NCI-H2029 (cell line): ENCODE measurements at places on chromosomes 5 and 9.
A peak's percentile ranks its signal among the peaks of the same experiment; 100 is the strongest.

GRCh38 chr9:20570756-20571155 is 51.5 kb downstream of the MLLT3 start:
- DNase-seq, result no peak

GRCh38 chr9:87054999-87055686 is 107.8 kb upstream of the GAS1 start:
- no peak for DNase-seq

GRCh38 chr5:158074992-158075769 is 216.2 kb upstream of the CLINT1 start:
- DNase-seq, result peak; percentile 32

GRCh38 chr5:151087486-151087885 is 6.7 kb upstream of the TNIP1 start:
- no peak for DNase-seq

DNA sequence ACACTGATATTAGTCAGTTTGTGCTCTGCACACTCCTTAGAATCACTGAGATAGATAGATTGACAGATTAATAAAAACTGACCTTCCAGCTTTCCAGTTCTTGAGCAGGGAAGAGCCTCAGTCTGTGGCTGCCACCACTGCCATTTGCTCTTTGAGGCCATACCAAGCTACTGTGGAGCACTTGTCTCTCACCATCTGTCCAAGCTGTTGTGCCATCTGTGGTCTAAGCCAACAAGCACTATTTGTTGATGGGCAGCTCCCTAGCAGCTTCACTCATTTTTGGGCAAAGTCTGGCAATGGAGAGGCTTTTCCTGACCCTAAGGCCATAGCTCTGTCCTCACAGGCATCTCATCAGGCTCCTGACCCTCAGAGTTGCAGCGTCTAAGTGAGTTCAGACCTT is 30.4 kb downstream of the HTR1A start:
- DNase-seq, result no peak

DNA sequence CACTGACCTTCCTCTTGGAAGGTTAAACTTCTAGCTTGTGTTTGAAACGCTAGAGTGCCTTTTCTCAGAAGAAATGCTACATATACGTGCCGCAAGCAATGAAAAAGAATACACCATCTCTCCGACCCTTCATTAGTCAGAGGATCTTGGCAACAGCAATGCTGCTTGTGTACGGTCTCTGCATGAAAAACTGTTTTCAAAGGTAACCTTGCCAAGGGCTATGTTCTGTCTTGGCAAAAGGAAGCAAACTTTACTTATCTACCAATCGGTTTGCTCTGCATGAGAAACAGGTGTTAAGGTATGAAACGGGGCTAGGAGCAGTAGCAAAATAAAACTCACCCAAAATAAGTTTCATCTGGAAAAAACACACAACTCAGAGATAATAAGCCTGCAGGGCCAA is 297.8 kb downstream of the FBXL17 start:
- no peak for DNase-seq

DNA sequence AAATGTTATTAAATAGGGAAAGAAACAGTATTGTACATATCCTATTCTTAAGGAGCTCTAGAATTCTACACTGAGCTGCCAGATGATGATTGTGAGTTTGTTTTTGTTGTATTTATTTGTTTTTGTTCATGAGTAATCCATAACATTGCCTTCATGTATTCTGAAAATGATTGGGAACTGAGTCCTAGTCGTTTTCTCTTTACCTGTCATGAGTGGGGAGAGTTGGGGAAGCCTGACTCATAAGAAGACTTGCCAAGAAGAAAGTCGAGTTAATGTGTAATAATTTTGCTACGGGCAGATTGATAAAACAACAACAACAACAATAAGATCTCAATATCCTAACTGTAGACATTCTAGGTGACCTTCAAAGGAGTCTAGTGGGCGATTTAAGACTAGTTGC is 103.8 kb downstream of the ANKRD55 start:
- DNase-seq, result no peak

GRCh38 chr5:15450949-15451348 is 49.0 kb upstream of the FBXL7 start:
- no peak for DNase-seq

DNA sequence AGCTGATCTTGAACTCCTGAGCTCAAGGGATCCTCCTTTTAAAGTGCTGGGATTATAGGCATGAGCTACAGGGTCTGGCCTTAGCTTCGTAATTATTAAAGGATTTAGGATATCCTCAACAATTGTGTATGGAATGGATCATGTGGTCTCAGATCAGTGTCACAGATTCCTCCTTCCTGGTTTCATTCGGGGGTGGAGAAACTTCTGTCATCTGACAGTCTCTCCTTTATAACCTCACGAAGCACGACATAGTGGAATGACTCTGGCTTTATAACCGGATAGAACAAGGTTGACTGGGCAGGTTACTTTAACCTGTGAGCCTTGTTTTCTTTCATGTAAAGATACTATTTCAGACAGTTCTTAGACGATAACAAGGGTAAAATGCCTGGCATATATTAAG is 4.4 kb upstream of the GNG10 start:
- no peak for DNase-seq

GRCh38 chr9:129988607-129989361 is 54.2 kb downstream of the FNBP1 start:
- no peak for DNase-seq

GRCh38 chr5:140298183-140298601 is 4.7 kb downstream of the PFDN1 start:
- DNase-seq, result no peak

GRCh38 chr5:123518111-123518510 is 6.1 kb downstream of the CSNK1G3 start:
- no peak for DNase-seq

GRCh38 chr5:56698463-56699381 is 116.6 kb upstream of the MAP3K1 start:
- DNase-seq, result no peak

DNA sequence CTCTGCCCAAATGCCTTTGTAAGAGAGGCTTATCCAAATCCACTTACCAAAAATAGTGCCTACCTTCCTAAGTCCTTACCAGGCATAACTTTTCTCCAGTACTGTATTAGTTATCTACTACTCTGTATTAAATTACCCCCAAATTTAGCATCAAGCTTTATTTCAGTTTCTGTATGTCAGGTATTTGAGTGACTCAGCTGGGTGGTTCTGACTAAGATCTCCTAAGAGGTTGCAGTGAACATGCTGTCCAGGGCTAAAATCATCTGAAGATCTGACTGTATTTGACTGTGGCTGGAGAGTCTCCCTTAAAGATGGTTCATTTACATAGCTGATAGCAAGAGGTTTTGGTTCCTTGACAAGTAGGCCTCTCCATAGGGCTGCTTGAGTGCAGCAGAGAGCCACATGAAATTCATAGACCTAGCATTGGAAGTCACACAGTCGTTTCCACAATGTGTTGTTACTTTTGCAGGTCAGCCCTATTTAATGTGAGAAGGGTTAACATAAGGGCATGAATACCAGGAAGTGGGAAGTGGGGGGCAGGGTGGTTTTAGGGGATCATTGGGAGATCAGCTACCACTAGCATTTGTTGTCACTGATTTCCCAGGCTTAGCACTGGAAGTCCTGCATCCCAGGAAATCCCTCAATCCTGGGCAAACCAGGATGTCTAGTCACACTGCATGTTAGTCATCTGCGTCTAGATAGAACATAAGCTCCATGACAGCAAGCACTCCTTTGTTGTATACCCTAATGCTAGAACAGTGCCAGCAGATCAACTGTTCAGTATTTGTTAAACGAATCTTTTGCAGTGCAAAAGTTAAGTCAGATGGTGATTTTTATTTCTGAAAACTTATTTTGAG is 2.0 kb upstream of the ZNF622 start:
- no peak for DNase-seq

DNA sequence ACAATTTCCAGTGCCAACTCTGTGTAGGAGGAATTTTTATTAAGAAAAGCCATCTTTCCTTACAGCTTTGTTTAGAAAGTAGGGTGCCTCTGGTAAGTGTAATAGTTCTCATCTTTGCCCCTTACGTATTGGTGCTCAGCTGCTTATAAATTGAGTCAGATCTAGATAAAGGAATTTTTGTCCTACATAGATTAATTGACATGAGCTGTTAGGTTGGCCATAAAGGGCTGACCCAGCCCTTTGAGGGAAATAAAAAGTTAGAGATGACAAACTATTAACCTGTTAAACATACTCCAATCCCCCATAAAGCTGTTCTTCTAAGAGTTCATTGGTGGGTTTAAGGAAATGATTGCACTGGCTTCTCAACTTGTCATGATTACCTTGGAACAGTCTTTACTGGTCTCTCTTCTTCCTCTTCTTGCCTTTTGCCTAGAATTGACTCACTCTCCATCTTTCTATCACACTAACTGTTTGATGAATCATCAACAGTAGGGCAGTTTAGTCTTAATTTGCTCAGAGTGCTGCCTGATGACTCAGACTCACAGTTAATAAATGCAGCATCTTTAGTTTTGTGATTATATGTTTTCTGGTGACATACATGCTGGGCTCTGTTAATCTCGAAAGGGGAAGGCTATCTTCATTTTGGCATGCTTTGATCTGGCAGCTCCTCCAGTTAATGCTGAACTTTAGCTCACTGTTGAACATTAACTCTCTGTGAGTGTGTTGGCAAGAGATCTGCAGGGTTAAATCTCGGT is 51.7 kb downstream of the ARHGAP26 start:
- DNase-seq, result no peak

DNA sequence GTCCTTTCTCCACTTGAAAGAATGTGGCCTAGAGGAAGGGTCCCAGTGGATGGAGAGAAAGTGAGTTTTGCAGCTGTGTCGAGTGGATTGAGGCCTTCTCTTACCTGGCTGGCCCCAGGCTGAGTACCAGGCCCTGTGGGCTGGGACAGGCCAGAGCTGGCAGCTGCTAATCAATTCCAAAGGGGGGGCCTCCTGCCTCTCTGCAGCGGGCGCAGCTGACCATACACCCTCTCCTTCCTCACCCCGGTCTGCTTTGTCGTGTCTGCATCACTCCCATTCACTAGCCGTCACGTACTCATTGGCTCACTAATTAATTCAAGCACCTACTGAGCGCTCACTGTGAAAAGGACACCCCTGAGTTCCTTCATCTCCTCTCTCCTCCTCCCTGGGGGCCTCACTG is 58.4 kb upstream of the PITX1 start:
- no peak for DNase-seq

DNA sequence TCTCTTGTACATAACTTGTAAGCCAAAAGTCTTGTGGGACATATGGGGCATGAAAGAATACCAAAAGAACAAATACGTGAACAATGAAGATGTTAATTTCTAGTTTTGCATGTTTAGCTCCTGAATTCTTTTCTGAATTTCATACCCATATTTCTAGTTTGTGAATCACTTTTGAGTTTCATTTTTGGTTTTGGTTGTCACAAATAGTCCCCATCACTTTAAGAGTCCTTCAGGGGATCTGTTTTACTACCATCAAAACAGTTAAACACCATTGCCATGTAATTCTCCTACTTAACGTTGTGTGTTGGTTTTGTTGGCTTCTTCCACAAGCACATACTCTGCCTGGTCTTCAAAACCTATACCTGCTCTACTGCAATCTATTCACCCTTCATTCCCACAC is 27.0 kb downstream of the VCAN start:
- DNase-seq, result no peak

- DNase-seq, result no peak
Measured at GRCh38 chr9:33082538-33083326, 6.3 kb upstream of the SMU1 start.

DNA sequence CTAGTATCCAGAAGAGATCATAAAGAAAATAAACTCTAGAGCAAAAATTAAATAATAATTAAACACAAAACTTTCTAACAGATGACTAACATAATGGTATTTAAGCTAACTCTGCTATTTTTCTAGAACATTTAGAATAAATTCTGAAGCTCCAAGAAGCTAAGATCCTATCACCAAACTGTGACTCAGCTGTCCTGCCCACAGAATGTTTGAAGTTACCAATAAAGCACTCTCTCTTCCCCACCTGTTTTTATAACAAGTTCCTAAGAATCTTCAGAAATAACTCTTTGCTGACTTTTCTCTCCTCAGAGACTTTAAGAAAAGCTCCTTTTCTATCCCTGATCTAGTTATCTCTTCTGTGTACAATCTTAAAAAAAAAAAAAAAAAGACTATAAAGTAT is 6.0 kb upstream of the EFNA5 start:
- no peak for DNase-seq

DNA sequence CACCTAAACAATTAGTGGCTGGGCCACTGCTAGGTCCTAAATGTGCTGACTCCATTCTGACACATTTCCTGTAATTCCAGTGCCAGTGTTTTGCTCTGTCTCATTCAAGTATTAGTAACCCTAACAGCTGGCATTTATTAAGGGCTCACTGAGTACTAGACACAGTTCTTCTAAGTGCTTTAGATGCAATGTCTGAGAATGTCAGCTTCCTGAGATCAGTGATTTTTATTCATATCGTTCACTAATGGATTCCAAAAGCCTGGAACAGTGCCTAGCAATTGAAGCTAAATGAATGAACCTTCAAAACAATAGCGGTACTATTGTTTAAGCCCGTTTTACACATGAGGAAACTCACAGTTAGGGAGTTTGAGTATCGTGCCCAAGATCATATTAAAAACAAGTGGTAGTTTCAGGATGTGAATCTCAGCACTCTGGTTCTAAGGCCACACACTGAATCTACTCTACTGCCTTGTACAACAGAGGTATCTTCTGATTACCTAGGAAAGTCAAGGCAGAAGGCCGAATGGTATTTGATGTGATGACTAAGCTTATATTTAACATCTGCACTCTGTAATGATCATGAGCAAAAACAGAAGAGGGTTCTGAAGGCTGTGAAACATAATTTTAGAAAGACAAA is 304.0 kb downstream of the PJA2 start:
- DNase-seq, result no peak

GRCh38 chr5:60338846-60339245 is 361.1 kb downstream of the DEPDC1B start:
- no peak for DNase-seq

DNA sequence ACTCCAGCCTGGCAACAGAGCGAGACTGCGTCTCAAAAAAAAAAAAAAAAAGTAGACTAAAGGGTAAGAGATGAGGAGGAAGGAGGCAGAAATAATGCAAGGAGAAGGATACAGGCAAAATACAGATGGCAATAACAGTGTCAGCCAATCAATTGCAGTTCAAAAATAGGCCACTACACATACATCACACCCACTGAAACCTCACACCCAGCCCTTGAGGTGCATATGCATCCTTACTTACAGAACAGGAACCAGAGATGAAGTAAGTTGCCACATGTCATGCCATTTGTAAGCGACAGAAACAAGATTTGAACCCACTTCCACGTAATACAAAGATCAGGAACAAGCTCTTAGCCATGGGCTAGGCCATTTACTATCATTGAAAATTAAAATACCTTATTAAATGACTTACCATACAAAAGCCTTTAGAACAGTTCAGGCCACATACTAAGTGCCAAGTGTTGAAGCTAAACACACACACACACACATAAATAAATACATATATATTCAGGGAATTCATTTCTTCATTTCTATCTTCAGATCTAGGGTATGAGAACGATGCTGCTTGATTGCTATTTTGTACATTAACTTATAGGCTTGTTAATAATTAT is 98.4 kb downstream of the FNBP1 start:
- no peak for DNase-seq
